ENCODE measurements at places on chromosomes 5 and 9.

DNA sequence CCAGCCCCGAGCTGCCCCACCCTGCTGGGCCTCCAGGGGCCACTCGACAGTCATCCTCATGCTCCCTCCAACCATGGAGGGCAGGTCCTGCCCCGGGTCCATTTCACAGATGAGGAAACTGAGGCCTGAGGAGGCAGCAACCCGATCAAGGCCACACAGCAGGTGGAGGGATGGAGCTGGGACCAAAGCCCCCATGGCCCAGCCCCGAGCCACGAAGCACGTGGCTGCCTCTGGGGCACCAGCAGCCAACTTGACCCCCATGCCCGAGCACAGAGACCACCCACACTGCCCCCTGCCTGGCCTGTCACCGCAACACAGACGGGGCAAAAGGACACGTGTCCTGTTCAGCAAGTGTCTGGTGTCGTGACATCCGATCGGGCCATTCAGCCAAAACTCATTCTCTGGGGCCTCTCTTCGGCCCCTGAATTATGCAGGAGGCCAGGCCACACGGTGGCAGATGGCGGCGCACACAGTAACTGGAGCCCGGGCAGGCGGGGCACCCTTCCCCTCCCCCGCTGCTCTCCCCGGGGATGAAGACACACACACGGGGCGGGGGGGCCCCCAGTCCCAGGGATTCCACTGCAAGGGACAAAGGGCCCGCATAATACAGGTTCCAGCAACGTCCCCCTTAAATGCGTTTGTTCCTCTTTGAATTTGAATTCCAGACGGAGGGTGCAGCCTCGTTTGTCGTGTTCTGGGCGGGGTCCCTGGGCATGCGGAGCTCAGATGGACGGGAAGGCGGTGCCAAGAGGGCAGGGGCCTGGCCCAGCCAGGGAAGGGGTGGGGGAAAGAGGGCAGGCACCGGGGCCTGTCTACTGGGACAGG, 29.4 kb upstream of the TMEM250 start:
- DNase-seq = no peak

GRCh38 chr5:80865551-80865950, 94.6 kb upstream of the RASGRF2 start:
- DNase-seq = no peak

GRCh38 chr9:91417602-91418214, 5.9 kb downstream of the NFIL3 start:
- no peak for DNase-seq

GRCh38 chr9:114250648-114251047, 72.2 kb upstream of the ORM1 start:
- no peak for DNase-seq

GRCh38 chr9:102209176-102209575, 470.7 kb upstream of the GRIN3A start:
- no peak for DNase-seq

DNA sequence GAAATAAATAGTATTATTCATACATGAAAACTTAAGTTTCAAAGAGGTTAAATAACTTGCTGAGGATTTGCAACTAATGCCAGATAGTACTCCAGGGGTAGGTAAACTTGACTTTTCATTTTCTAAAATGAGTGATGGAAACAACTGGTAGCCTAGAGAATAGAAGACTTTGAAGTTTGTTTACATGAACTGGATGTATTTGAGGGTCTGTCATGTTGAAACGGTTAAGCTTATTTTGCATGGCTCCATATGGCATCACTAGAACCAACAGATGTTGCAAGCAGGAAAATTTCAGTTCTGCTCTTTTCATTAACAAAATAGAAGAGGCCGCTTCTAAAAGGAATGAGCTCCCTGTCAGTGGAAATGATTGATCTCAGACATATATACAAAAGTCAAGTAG, 105.1 kb upstream of the SGCD start:
- DNase-seq = no peak

- no peak for DNase-seq
Measured at GRCh38 chr5:179219661-179220620, 125.3 kb downstream of the ADAMTS2 start.

DNA sequence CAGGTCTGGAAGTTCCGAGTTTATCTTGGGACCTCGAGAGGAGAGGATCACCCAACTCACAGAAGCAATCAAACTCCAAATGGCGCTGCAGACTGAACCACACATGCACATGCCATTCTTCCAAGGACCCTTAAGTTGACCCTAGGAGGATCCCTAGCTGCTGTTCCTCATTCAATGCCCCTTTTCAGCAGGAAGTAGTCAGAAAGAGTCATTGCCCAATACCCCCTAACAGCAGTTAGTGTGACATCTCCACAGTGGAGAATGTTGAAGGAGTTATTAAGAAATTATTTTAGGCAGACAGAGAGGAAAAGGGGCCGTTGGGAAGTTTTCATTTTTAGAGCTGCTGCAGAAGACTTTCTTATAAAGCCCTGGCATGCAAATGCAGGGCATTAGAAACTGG, 229.9 kb upstream of the DAB2 start:
- DNase-seq = no peak

- DNase-seq = no peak
Measured at GRCh38 chr5:143550986-143551630, 147.6 kb upstream of the NR3C1 start.

- DNase-seq = no peak
Measured at GRCh38 chr5:26582350-26583045, 455.9 kb downstream of the CDH9 start.

GRCh38 chr9:134600371-134600770, 41.2 kb upstream of the COL5A1 start:
- DNase-seq = no peak

GRCh38 chr5:135135530-135136226, 101.7 kb upstream of the PITX1 start:
- no peak for DNase-seq

GRCh38 chr5:61416420-61416819, 84.4 kb downstream of the ZSWIM6 start:
- no peak for DNase-seq

DNA sequence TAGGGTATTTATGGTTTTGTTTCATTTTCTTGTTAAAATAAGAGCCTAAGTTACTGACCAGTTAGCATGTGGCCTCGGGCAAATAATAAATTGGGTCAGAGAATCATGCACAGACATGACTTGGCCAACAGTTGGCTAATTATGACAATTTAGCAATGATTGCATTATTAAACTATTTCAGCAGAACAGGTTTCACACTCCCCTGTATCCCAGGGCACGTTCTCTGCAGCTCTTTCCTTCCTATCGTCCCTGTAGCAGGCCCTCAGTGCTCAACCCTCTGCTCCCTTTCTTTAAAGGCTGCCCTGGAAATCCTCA, 167.9 kb downstream of the TSSK1B start:
- DNase-seq = no peak

DNA sequence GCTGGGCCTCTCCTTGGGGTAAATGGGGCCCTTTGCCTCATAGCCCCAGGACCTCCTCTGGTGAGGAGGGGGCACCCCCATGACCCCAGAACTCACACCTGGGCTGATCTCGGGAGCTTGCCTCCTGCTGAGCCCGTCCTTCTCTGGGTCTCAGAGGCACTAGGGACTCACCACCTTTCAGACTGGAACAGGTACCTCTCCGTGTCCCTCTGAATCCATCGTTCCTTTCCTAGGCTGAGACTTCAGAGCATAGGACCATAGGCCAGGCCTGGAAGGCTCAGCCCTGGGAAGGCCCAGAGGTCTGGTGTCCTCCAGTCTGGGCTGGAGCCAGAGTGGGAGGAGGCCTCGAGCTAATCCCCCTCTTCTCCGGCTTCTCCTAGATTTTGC, 97.9 kb downstream of the CACNA1B start:
- DNase-seq = no peak

- DNase-seq = no peak
Measured at GRCh38 chr9:22131817-22132216, 122.7 kb upstream of the CDKN2B start.

GRCh38 chr9:137095664-137096517, 9.1 kb downstream of the MAN1B1 start:
- DNase-seq = peak; percentile 70

DNA sequence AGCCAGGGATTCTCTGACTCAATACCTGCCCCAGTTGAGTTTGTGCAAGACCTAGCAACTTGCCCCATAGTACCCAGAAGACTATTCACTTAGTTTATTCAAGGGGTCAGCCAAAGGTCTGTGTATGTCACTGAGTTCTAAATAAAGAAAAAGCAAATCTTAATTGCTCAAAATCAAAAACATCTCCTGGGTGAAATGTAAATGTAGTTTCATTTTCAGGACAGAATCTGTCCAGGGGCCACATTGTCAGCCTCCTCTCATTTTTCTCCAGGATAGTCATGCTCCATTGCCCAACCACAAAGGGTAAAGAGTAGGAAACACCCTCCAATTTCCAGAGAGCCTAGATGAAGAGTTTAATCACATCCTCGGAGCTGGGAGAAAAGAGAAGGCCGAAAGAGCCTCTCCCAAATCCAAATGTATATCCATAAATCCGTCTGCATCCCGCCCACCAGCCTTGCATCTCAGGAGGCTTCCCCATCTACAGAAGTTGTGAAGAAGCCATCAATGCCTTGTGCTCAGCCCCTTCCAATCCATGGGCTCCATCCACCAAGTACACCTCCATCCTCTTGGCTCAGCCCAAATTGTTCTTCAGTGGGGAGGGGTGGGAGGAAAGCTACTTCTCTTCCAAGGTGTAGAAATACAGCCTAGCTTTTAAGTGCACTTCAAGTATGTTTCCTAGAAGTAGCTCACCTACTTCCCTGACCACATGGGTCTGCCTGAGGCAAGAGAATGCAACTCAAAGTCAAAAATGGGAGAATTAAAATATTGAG, 26.9 kb downstream of the ADAM19 start:
- DNase-seq = no peak
